Dermis microvascular lymphatic vessel endothelial cell (primary cell): ENCODE measurements at places on chromosomes 5 and 9.

DNA sequence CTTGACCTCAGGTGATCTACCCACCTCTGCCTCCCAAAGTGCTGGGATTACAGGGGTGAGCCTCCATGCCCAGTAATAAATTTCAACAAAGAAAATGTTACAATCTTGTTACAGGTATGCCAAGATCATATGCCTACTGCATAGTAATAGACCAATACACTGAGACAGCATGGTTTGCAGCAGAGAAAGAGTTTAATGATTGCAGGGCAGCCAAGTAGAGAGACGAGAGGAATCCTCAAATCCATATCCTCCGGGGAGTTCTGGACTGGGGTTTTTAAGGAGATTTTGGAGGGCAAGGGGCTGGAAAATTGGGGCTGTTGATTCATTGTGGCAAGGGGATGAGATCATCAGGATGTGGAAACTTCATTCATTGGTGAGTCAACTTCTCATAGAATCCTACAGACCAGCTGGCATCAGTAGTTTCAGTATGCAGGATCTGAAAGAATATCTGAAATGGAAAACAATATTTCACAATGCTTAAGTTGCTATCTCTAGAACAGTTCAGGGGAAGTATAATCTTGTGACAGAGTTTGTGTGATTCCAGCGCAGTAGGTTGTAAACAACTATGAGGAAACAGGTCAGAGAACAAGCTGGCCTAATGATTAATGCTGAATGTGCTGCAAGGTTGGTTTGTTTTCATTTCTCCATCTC lies 14.8 kb upstream of the TUT7 start:
- no peak for DNase-seq

- DNase-seq, result no peak
Measured at GRCh38 chr5:56831773-56832172, 16.4 kb downstream of the MAP3K1 start.

GRCh38 chr5:165000479-165001190 lies 1495.2 kb downstream of the MAT2B start:
- no peak for DNase-seq

DNA sequence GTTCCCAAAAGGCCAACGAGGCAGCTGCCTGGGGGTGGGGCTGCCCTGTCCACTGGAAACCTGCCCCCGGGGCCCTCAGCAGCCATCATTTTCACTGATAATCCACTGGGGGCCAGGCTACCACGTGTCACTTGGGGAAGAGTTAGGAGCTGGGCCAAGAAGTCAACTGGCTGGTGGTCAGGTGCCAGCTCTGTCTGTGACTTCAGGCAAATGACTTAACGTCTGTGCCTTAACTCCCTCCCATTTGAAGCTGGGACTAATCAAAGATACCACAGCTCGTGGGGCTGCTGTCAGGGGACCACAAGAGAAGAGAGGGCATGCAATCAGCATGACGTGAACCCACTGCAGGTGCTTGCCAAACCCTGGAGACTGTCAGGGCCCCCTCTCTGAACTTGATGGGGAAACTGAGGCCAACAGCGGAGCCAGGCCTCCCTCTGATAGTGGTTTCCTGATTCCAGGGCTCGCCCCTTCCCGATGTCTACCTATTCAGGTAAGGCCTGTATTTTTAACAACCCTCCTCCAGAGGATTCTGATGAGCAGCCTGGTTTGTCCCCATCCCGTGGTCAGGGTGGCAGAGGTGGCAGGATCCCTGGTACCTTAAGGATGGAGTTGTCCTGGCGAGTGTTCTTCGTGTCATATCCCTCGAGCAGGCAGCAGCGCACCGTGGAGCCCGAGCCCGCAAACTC lies 12.3 kb upstream of the DPM2 start:
- no peak for DNase-seq

DNA sequence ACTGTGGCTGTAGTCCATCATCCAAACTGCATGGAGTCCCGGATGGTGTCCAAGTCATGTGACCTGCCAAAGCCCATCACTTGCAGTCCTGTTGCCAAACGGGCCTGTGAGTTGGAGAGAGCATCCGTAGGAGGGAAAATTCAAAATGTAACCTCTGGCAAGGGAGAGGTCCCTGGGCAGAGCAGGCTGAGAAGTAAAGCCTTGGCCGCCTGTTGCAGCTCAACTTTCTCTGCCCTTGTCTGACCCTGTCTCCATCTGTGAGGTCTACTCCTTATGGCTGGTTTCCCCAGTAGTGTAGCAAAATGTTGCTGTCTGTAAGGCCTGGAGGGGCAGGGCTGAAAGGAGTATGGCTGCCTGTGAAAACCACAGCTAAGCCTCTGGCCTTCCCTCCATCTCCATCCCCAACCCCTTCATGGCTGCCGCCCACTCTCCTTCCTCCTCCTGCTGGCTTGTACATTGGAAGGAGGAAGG lies 163.5 kb downstream of the SEMA6A start:
- no peak for DNase-seq
